ENCODE measurements at places on chromosomes 12 and 14.

DNA sequence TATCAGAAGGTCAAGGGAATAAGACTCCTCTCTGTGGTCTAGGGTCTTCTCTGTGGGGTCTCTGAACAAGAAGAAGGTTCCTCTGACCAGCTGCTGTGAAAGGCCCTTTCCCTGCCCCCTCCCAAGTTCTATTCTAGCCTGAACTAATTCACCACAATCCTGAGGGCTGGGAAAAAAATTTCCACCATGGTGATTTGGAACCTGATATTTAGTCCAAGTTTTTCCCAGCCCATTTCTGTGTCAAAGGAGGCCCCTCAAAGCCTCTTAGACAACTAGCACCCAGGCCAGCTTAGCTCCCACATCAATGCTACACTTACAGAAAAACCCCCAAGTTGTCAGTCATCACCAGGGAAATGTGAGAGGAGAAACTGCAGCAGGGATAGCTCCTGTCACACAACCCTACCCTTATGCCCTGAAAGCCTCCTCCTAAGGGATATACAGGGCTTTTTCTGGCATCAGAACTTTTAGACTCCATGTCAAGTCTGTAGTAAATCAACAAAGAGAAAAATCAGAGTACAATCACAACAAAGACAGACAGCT lies 4.5 kb downstream of the FMNL3 start:
- DNase-seq, result no peak

- DNase-seq, result no peak
These were observed 188.2 kb upstream of the FRMD6 start for GRCh38 chr14:51463461-51463860.

- DNase-seq, result no peak
These were observed 218.3 kb upstream of the CRY1 start for GRCh38 chr12:107311682-107312081.

- no peak for DNase-seq
These were observed 678.4 kb downstream of the MED13L start for GRCh38 chr12:115598871-115599811.

- DNase-seq, result no peak
These were observed 6.2 kb downstream of the APAF1 start for GRCh38 chr12:98651328-98651727.

GRCh38 chr12:3658327-3659163 lies 94.4 kb downstream of the CRACR2A start:
- DNase-seq, result peak; percentile 36

- peak; percentile 85 for DNase-seq
These were observed 1168.4 kb downstream of the TMEM121 start for GRCh38 chr14:106694638-106695393.

GRCh38 chr12:92762773-92763172 lies 60.0 kb downstream of the PLEKHG7 start:
- no peak for DNase-seq

DNA sequence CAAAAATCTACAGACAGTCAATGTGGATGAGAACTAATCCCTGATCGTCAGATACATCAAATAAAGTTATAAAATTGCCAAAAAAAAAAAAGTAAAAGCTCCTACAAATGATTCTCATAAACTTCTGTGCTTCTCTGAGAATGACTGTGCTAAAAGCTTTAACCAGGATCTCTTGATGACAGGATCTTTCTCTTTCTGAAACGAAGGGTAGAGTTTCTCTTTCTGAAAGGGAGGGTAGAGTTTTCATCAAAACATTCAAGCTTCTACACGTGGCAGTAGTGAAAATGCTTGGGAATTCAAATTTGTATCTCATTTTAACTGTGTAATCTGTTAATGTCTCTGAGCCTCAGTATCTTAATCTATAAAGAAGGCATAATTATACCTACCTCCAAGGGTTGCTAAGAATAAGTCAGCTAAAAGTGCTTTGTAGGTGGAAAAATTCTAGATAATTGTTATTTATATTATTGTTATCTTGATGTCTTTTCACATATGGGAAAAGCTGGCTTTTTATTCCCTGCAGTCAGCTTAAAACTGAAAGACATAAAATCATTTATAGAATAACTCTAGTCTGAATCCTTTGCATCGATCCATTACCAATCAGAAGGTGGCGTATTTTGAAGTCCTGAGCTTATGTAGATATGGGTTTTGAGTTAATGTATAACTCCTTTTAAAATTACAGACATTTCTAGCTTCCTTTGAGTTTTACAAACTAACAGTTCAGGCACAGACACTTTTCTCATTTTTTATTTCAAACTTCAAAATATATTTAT lies 157.4 kb downstream of the DACT1 start:
- no peak for DNase-seq

All from activated CD4-positive, alpha-beta T cell treated with anti-CD3 and anti-CD28 coated beads for 48 hours (primary cell).